Stimulated activated CD4-positive, alpha-beta T cell treated with anti-CD3 and anti-CD28 coated beads, Interleukin-12 subunit alpha, Interleukin-12 subunit beta, amount 100 ng/mL, for 48 hours (primary cell): ENCODE measurements at places on chromosomes 11 and 22.

DNA sequence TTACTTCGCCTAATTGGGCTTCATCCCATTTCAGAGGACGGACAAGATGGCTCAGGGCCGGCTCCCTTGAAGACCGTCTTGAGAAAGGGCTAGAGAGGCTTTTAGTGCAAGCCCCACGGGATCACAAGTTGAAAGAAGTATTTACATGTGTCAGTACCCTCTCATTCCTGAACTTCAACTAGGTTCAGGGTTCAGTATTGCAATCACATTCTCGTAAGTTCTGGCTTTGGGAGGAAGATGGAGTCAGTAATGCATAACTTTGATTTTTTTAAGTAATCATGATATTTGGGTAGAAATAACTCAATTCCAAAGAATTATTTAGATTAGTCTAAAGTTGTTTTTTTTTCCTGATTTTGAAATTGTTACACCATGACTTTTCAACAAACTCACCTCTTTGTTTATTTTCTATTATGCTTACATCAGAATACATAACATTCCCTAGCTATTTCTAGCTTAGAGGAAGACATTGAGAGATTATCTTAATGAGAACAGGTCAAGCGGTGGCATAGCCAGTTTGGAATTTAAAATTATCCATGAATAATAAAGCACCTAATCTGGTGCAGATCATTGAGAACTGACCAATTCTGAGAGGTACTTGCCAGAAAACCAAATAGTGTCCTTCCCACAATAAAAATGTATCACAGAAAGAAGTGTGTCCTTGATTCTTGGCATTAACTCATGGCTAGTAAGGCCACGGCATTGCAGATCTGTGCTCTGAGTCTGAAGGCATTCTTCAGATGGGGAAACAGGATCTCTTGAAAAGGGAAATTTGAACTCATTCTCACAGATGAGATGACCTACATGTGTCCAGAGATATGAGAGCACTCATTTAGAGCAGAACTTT lies 92.1 kb upstream of the BLID start:
- no peak for DNase-seq

GRCh38 chr22:45580726-45581381 lies 78.2 kb downstream of the FBLN1 start:
- no peak for DNase-seq

GRCh38 chr22:28466399-28466798 lies 213.2 kb downstream of the TTC28 start:
- no peak for DNase-seq

DNA sequence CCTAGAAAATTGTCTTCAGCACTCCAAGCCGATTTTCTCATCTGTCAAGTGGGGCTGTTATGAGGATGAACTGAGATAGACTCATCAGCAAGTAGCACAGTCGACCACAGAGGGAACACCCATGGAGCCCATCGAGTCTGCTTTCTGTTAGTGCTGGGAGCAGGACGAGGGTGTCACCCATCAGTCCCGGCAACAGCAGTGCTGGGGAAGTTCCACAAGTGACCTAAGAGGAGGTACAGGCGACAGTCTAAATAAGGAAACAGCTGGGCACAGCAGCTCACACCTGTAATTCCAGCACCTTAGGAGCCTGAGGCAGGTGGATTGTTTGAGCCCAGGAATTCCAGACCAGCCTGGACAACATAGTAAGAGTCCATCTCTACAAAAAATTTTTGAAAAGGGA lies 9.7 kb downstream of the RTL6 start:
- DNase-seq, result no peak

DNA sequence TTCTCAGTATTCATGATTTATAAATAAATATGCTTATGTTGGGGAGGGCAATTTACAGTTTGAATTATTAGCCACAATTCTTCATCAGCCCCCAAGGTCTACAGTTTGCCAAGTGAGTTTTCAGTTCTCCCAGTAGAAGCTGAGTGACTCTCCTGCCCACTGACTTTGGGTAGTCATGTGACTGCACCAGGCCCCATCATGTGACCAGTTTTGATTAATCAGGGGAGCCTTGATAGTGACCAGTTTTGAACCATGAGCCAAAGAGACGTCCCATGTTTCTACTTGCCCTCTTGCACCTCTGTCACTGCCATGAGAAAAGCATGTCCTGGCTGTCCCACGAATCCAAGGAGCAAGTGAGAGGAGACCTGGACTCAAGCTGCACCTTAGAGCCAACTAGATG lies 32.5 kb downstream of the SYN3 start:
- no peak for DNase-seq

GRCh38 chr11:64516226-64516625 lies 74.8 kb upstream of the SLC22A12 start:
- no peak for DNase-seq

DNA sequence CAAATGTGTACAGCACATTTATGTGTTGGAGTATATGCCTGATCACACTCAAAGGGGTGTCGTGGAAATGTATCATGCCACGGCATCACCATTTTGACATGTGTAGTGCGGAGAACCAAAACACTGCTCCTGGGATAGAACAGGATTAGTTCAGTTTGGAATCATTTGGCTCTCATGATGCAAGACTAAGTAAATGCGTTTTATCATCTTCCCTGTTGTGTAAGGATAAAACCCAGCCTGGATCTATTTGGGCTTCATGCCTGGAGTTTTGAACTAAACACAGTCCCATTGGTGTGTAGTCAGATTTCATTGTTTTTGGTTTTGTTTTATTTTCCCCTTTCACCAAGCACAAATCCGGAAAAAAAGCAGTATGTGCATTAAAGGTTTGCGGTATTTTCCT lies 574.3 kb downstream of the NTM start:
- no peak for DNase-seq
